ENCODE measurements at places on chromosomes 16 and 17.

GRCh38 chr17:40791111-40791510 is 8.6 kb downstream of the KRT28 start:
- no peak for DNase-seq

- DNase-seq, result no peak
Measured at GRCh38 chr16:50800074-50800473, 58.2 kb downstream of the CYLD start.

- no peak for DNase-seq
Measured at GRCh38 chr16:19753815-19754643, 36.0 kb downstream of the IQCK start.

DNA sequence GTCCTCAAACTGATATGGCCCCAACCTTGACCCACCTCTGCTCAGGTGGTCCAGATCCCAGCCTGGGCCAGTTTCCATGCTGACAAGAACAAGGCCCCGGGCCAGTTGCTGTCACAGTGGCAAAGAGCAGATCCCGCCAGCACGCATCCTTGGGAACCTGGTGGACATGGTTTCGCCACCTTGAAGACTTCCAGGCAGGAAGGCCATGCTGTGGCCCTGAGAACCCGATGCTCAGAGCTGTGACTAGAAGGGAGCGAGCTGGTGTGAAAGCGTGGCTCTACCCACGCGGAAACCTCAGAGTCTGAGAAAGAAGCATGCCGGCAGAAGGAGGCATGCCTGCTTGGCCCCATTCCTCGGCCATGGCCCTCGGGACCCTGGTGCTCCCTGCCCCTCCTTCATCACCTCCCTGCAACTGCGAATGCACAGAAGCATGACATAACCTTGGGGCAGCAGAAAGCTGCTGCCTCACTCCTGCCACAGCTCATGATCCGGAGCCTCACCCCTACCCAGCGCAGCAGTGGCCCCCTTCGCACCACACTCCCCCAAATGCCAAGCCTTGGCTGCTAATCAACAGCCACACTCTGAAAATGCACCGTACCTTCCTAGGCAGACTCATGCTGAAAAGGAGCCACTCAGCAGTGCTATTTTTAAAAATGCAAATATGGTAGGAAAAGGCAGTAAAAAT is 33.2 kb downstream of the UBE2O start:
- no peak for DNase-seq

- no peak for DNase-seq
Measured at GRCh38 chr17:22703204-22703603, 1010.9 kb downstream of the KCNJ18 start.

GRCh38 chr16:89037261-89038152 is 56.1 kb upstream of the ACSF3 start:
- no peak for DNase-seq

Measured in amygdala (tissue), 56 donors.